ENCODE measurements at places on chromosomes 2 and 18. TPM values are rescaled to one million over a fixed set of nuclear protein-coding genes. Genes with fewer than 3 reads are reported as not detected.

OTOS gene
- not detected for polyA plus RNA-seq

SLC9A2 gene
- not detected for polyA plus RNA-seq

HOXD13 gene
- not detected for polyA plus RNA-seq

TMEM198 gene
- 0.62 TPM for polyA plus RNA-seq

GRCh38 chr2:10778724-10779115 lies 33.9 kb downstream of the PDIA6 start:
- no peak for DNase-seq

- peak; percentile 97 for DNase-seq
These were observed 110.8 kb upstream of the OTOS start for GRCh38 chr2:240250985-240251847.

DNA sequence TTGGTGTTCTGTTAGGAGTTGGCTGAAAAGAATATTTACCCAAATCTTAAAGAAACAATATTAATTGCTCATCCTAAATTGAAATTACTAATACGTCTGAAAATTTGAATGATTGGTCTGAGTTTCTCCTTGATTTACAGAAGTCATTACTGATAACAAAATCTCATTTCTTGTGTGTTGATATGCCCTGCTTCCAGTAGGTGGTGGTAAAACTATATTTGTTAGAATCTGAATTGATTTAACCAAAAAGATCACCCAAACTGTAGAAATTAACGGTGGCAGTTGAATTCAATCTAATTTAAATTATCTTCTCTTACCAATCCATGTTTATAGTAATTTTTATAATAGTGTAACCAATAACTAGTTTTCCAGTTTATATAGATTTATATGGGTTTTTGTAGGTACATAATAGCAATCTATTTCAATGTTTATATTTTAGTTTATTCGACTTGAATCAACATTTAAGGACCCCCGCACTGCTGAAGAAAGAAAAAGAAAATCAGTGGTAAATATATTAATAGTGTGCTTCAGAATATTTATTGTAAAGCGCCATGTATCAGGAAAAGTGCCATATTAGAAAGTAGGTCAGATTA lies 38.3 kb downstream of the PAPOLG start:
- DNase-seq = no peak

- no peak for DNase-seq
These were observed 2.5 kb downstream of the SESTD1 start for GRCh38 chr2:179262077-179262660.

DNA sequence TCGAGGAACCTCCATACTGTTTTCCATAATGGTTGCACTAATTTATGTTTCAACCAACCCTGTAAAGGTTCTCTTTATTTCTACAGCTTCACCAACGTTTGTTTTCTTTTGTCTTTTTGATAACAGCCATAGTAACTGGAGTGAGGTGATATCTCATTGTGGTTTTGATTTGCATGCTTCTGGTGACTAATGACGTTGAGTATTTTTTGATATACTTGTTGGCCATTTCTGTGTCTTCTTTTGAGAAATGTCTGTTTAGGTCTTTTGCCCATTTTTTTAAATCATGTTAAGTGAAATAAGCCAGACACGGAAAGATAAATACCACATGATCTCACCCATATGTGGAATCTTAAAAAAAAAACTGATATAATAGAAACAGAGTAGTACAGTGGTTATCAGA lies 74.8 kb upstream of the SMIM21 start:
- DNase-seq = no peak

GRCh38 chr18:12321333-12321732 lies 13.3 kb downstream of the TUBB6 start:
- DNase-seq = no peak

DNA sequence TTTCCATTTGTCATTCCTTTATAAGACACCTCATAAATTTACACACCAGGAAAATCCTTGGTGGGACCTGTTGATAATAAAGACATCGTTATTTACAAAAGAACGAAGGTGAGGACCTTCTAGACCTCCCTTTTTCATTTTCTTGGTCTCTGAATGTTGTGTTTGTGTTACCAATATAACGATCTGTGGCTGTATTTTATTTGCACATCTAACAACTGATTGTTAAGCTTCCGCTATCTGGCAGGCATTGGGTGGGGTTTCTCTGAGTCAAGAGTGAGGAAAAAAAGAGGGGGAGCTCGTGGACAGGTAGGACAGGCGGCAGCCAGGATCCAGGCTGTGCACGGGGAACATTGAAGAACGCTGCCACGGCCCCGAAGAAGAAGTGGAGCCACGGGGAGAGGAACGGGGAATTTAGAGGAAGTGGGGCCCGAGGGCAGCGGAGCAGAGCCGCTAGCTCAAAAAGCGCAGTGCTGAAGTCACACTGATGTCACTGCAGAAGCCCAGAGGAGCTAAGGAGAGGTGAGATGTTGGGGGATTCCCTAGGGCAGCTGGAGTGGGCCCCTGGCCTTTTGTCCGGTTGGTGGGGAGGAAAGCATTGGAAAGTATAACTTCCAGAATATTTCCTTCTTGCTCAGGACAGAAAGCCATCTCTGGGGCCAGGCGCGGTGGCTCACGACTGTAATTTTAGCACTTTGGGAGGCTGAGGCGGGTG lies 20.9 kb upstream of the DNMT3A start:
- DNase-seq = peak; percentile 48

DNA sequence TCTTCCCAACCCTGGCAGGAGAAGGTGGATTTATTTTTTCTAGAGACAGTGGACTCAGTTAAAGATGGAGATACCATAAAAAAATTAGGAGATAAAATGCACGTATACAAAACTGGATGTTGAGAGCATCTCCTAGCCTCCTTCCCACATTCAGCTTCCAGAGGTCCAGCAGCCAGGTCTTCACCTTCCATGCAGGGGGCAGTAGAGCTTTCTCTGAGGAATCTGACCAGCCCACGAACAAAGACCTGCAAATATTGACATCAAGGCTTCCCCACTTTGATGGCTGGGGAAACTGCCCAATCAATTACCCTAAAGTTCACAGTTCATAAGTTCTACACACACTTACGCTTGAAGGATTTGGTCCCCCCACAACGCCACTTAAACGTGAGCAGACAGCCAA lies 24.5 kb downstream of the AQP4 start:
- DNase-seq = no peak

DNA sequence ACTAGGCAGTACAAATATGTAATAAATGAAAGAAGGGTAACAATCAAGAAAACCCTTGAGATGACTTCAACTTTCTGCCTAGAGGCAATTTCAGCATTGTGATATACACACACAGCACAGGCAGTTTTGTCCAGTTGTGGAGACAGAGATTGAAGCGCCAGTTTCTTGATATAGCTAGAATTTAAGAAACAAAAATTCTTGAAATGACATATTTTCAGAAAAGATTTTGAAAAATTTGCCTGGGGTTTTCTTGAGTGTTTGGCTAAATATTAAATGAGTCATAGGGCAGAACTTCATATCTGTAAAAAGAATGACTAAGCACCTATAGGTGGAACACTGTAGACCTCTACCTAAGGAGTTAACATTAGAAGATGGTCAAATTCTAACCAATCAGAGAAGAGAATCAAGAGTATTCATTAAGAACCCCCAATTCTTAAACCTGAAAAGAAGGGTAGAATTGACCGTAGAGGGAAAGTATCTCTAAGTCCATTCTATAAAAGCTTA lies 1266.8 kb upstream of the TMEFF2 start:
- no peak for DNase-seq

TRIM43 gene
- not detected for polyA plus RNA-seq

POTEC gene
- not detected for polyA plus RNA-seq

DNA sequence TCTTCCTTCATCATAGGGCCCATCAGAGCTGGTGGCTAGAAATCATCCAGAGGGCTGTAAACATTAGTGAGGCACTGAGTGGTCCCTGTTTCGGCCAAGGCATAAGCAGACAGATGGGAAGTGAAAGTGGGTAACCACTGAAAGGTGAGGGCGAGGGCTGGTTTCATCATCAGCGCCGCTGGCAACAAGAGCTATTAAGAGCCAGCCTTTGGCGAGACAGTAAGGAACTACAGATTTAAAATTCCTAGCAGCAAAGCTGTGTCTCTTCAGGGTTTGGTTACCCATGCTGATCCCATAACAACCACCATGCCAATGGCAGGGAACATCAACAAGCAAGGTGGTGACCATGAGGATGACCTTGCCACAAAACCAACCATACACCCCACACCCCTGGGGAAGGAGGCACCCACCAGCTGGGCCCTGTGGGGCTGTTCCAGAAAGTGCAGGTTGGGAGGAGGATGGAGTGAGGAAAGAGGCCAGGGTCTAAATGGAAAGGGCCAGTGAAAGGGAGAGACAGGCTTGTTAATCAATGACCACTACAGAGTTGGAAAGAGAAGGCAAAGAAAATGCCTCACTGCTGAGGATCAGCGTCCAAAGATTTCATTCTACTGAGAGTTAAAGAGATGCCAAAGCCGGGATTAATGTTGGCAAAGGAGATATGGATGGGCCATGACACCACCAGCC lies 9.0 kb upstream of the SLC20A1 start:
- DNase-seq = no peak

GRCh38 chr18:57579934-57580333 lies 6.6 kb downstream of the FECH start:
- no peak for DNase-seq

FSHR gene
- polyA plus RNA-seq = 4.0 TPM

ST6GAL2 gene
- polyA plus RNA-seq = 0.76 TPM

DQX1 gene
- polyA plus RNA-seq = not detected
